ENCODE measurements at places on chromosomes 1 and 21.

GRCh38 chr21:45651921-45652320, 8.4 kb downstream of the PCBP3 start:
- no peak for DNase-seq

GRCh38 chr1:39800471-39800835, 11.8 kb upstream of the BMP8B start:
- no peak for DNase-seq

DNA sequence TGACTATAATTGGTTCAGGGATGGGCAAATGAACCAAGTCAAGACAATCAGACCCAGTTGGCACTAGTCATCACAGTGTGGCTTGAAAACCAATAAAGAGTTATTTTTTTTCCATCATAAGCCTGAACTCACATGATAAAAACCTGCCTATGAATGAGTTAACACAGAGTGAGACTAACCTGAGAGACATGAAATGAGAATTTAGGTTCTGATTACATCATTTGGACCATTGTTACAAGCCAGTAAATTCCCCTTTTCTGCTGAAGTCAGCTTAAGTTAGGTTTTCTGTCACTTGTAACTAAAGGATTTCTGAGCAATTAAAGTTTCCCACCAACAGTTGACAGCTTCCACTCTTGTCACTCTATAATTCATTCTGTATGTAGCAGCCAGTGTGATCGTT, 9.6 kb upstream of the RSBN1 start:
- DNase-seq = no peak

- DNase-seq = no peak
Measured at GRCh38 chr1:221778535-221779142, 36.8 kb upstream of the DUSP10 start.

DNA sequence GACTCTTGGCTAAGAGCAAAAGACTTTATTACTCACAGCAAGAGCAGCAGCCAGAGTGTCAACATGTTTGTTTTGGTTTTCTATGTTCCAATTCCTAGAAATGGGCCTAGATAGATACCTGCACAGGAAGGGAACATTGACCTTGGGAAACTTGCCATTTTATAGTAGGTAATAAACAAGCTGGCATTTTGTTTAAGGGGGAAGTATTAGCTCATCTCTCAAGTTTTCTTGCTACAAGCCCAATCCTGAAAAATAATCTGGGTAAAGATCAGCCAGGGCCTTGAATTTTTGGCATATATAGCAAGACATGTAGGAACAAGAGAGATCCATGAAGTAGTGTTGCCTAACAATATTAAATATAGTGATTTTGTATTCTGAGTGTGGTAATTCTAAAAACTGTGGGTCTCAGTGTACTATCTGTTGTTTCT, 51.4 kb upstream of the RGL1 start:
- DNase-seq = no peak

GRCh38 chr1:212189352-212189738, 95.9 kb upstream of the PPP2R5A start:
- DNase-seq = no peak

DNA sequence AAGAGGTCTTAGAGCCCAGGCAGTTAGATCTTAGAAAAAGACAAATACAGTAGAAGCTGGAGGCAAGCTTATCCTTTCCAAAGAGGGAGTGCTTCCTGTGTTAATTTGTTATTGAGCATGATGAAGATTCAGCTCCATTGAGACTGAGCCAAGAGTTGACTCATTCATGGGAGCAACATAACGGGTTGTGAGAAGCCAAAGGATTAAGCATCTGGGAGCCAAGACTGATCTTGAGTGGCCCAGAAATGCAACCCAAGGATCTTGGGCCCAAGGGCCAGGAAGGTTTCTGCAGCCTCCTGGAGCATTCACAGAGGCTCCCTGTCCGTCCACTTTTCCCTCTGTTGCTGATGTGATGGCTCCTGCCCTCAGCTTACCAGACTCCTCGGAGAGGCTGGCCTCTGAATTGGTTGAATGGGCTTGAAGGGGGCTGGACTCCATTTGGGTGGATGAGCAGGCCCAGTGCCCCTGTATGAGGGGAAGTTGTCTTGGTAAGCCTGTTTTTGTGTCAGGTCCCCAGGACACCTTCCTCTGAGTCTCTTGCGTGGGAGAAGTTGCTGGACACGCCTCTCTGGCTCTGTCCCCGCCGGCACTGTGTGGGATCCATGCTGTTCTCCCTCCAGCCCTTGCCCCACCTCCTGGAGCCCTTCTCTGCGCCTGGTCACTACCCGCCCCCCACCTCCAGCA, 42.4 kb downstream of the PDE9A start:
- DNase-seq = no peak

- DNase-seq = no peak
Measured at GRCh38 chr1:185880779-185881333, 146.7 kb downstream of the HMCN1 start.

GRCh38 chr1:148160048-148160342, 7.9 kb upstream of the NBPF11 start:
- no peak for DNase-seq

GRCh38 chr1:33310702-33311101, 10.2 kb downstream of the A3GALT2 start:
- DNase-seq = no peak

DNA sequence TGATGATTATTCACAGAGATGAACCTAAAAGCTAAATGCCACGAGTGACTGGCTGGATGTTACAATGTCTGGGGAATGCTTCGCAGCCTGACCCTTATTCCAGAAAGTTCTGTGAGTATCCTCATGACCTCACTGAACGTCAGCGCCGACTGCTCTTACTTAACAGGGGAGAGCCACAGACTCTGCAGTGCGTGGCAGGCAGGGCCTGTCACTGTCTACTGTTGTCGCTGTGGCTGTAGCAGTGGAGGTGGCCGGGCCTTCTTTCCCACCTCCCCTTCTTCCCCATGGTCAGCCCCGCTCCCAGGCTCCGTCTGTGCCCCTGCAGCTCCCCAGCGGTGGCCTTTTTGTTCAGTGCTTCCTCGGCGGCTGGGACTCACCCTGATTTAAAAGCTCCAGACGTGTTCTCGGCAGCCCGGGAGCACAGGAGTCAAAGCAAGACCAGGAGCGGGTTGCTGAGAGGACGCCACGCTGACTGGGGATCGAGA, 52.2 kb upstream of the TARBP1 start:
- no peak for DNase-seq

- no peak for DNase-seq
Measured at GRCh38 chr1:153251988-153252387, 7.5 kb upstream of the LORICRIN start.

- no peak for DNase-seq
Measured at GRCh38 chr1:83741348-83741747, 257.6 kb downstream of the TTLL7 start.

- no peak for DNase-seq
Measured at GRCh38 chr21:18549214-18549905, 145.8 kb upstream of the TMPRSS15 start.

DNA sequence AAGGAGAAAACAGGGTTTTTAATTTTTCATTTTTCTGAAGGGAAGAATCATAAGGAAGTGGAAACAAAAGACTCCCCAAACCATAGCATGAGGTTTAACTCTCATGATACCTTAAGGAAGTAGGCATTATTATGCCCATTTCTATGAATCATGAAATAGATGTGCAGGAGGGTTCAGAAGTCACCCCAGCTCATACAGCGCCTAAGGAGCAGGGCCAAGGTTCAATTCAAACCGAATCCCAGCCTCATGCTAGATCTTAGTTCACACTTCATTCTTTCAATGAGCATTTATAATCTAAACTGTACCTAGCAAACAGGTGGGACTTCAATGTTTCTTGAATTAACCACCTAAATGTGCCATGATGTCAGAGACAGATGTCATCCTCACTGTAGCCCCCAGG, 111.9 kb upstream of the SLC25A33 start:
- DNase-seq = no peak

DNA sequence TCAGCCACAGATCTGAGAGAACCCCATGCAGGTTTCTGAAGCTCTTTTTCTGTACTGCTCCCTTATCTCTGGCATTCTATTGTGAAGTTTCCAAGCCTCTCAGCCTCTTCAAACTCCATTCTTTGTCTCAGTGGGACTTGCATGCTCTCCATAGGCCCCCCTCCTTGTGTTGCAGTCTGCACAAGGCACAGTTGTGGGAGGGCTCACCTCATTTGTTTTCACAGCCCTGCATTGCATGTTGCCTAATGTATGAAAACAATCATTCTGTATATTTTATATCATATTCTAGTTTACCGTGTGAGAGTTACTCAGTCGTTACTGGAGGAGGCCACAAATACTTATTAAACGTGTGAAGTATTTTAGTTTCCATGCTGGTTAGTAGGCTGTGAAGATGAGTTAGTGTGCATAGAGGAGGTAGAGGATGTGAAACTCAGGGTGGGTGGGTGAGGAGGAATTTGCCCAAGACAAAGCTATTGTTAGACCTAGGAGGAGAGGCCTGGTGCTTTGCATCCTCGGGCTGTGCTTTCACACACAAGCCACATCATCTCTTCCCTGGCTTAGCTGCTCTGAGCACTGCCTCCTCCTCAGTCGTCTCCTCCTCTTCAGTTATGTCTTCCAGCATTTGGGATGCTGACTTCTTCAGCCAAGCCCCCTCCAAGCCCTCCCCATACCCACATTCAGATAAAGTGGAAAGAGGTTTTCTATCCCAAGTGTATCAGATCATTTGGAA, 7.8 kb upstream of the CHI3L2 start:
- DNase-seq = no peak

All from NCI-H774 (cell line).